NCI-H1417 treated with DMSO at 0.1 percent for 48 hours (cell line): ENCODE measurements at places on chromosomes 13 and 19.

DNA sequence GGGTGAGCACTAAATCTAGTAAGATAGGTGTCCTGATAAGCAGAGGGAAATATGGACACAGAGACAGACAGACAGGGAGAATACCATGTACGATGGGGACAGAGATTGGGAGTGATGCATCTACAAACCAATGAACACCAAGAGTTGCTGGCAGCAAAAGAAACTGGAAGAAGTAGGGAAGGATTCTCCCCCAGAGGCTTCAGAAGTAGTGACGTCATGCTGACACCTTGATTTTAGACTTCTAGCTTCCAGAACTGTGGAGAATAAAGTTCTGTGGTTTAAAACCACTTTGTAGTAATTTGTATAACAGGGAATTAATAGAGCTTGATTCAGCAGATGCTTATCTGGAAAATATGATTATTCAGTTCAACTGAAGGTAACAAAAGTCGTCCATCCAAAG lies 66.1 kb downstream of the SLC10A2 start:
- DNase-seq = no peak

DNA sequence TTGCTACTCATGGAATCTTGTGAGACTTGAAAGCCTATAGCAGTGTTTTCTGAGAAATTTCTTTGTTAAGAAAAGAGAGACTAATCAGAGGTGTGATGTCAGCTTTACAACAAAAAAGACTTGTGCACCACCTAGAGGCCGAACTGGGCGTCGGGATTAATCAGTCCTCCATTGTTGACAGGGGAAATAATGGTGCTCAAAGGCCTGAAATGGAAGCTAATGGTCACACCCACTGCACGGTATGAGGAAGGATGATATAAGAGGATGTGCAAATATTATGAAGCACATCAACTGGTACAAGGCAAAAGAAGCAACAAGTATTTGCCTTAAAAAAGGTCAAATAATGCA lies 480.2 kb upstream of the MIR17HG start:
- peak; percentile 73 for DNase-seq

GRCh38 chr13:45949161-45949560 lies 97.6 kb upstream of the SIAH3 start:
- DNase-seq = no peak

- DNase-seq = no peak
Observed at GRCh38 chr13:111252446-111253364, 67.7 kb upstream of the TEX29 start.

GRCh38 chr19:23528376-23528775 lies 133.1 kb upstream of the ZNF91 start:
- no peak for DNase-seq

GRCh38 chr13:61350341-61350740 lies 65.3 kb downstream of the PCDH20 start:
- DNase-seq = no peak

DNA sequence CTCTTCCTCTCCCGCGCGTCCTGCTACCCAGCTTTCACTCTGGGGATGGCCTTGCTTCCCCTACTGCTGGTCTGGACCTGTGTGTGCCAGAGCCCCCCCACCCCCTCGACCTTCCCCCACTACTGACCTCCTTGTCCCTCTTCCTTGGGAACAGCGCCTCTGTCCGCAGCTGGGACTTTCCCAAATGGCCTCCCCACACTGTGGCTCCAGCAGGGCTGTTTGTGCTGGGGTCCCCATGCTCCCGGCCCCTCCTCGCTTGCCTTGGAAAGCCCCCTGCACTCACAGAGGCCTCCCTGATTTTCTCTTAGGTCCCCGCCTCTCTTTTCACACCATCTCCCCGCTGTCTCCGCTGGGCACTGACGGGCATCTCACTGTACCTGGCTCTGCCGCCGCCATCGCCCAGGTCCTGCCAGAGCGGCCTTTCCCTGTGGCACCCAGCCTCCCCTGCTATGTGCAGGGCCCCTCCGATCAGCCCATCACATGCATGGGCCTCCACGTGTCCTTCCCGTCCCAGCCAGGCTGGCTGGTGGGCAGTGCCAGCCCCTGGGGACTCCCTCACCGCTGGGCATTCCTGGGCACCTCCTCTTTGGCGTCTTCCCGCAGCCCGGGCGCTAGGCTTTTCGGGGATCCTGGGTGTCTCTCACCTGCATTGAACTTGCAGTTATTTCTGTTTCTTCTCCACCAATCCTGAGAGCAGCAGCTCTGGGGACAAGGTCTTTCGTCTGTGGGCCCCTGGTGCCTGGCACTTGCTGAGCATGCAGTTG lies 118.7 kb downstream of the ATP11A start:
- DNase-seq = no peak

DNA sequence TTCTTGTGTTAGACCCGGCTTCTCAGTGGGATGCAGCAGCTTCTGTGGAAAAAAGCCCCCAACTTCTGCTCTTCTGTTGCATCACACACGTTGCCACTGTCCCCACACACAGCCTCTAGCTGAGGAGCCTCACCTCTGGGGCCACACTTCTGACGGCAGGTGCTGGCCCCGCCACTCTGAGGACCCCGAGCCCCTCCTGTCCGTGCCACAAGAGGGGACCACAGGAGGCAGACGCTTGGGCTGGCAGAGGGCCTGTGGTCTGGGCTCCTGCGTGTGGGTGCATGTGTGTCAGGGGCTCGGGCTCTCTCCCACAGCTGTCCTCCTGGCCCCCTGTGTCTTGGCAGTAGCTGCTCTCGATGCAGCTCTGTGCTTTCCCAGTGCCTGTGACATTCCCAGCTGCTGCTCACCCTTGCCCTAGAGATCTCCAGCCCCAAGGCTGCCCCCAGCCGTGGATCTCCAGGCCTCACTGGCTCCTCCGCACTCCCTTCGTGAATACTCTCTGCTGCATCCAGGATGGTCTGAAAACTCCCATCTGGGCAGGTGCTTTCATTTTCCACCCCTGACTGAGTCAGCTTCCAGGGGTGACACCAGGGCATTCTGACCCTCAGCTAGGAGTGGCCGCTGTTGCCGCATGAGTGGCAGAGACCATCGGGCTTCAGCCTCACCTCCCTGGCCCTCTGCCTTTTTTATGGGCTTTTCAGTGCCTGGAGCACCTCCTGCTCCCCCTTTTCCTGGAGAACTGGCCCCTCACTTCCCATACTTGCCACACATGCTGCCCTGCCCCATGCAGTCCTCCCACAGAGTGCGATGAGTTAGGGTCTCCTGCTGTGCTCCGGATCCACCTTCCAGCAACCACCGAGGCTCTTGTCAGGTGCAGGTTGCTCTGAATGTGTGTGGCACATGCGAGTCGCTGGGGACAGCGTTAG lies 13.7 kb downstream of the MAU2 start:
- no peak for DNase-seq

- no peak for DNase-seq
Observed at GRCh38 chr13:87089391-87089790, 581.8 kb upstream of the SLITRK5 start.

GRCh38 chr13:96112936-96113335 lies 23.0 kb downstream of the HS6ST3 start:
- no peak for DNase-seq
